Stimulated activated CD4-positive, alpha-beta T cell treated with anti-CD3 and anti-CD28 coated beads, Interleukin-2, amount 100 ng/mL, for 24 hours (primary cell): ENCODE measurements at places on chromosomes 6 and 20.

DNA sequence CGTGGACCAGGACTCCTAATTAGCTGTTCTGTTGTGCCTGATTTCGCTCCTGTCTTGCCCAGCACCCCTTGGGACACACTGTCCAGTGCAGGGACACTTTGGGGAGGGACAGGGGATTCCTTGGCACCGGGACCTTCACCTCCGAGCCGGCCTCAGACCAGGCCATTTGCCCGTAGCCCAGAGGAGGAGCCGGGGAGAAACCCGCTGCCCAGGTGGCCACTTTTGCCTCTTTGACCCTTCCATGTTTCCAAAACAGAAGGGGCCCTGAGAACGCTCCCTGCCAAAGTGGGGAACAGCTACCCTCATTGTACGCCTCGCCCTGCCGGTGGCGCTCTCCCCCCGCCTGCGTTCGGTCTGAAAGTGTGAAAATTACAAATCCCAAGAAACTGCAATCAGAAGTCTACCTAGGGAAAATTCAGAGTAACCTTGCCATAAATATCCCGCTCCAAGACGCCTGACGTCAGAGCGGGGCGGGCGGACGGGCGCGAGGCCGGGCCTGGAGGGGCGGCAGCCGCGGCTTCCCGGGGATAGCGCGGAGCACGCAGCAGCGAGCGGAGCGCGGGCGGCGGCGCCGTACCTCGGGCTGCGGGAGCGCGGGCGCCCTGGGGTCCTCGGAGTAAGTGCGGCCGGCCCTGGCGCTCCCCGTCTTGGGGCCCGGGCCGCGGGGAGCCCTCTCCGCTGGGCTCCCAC, at the start of gene DAAM2:
Gene DAAM2 (plus strand): TSS at position 527 of the 690 bp plus-strand sequence. CDS start 63,927 bp downstream, outside the sequence.
- DNase-seq = peak; percentile 4

GRCh38 chr20:23145281-23145700, 59.2 kb upstream of the CD93 start:
- DNase-seq = no peak

DNA sequence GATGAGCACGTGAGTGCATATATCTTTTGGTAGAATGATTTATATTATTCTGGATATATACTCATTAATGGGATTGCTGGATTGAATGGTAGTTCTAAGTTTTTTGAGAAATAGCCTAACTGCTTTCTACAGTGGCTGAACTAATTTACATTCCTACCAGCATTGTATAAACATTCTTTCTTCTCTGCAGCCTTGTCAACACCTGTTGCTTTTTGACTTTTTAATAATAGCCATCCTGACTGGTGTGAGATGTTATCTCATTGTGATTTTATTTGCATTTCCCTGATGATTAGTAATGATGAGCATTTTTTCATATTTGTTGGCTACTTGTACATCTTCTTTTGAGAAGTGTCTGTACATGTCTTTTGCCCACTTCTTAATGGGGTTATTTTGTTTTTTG, 116.3 kb downstream of the ADTRP start:
- DNase-seq = no peak

DNA sequence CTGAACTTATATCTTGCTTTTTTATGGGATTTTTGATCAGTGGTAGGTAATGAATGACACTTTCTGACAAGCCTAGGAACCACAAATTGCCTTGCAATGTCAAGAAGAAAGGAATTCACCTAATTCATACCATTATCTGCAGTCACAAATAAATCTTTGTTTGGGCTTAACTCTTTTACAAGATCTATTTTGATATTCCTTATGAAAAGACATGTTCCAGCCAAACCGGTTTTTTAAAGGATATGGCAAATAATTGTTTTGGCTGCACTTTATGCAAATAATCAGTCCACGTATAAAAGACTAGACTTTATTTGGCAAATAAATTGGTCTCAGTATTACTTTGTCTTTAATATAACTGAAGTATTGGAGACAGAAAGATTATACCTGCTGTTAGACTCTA, 771.7 kb upstream of the ADGRB3 start:
- no peak for DNase-seq

- DNase-seq = no peak
Measured at GRCh38 chr20:45346291-45346718, 1.9 kb downstream of the SDC4 start.
